ENCODE measurements at places on chromosomes 4 and X.

DNA sequence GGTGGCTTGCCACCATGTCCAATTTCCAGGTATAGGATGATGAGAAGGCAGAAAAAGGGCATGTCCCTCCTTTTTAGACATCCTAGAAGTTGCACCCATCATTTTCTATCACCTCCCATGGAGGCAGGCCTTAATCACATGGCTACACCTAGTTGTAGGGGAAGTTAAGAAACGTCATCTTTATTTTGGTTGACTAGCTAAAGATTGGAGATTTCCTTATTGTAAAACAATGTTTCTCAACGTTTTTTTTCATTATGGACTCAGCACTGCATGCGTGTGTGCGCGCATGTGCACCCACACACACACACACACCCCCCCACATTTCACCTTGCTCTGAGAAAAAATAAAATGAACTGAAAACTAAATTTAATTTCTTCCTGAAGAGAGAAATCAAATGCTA lies 2.0 kb upstream of the CXCL9 start:
- DNase-seq, result no peak

- DNase-seq, result no peak
These were observed 548.7 kb downstream of the GBA3 start for GRCh38 chr4:23241408-23241807.

DNA sequence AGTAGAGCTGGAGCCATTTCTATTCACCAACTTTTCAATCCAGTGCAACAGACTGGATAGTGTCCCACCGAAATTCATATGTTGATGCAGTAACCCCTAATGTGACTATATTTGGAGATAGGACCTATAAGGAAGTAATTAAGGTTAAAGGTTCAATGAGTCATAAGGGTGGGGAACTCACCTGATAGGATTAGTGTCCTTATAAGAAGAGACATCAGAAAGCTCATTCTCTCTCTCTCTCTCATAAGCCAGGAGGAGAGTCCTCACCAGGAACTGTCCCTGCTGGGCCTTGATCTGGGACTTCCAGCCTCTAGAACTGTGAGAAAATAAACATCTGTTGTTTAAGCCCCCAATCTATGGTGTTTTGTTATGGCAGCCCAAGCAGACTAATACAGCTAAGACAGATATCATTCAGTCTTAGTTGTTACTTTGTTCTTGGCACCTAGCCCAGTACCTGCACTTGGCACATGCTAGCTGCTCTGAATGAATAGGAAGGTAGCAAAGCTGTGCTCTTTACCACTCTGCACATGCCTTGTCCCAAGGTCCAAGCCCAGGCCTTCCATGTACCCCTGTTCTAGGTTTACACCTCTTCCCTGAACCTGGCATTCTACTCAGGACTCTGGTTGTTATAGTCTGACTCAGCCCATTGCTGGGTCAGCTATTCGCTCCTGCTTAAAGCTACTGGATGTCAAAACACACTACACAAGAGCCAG lies 19.2 kb upstream of the BRS3 start:
- DNase-seq, result no peak

DNA sequence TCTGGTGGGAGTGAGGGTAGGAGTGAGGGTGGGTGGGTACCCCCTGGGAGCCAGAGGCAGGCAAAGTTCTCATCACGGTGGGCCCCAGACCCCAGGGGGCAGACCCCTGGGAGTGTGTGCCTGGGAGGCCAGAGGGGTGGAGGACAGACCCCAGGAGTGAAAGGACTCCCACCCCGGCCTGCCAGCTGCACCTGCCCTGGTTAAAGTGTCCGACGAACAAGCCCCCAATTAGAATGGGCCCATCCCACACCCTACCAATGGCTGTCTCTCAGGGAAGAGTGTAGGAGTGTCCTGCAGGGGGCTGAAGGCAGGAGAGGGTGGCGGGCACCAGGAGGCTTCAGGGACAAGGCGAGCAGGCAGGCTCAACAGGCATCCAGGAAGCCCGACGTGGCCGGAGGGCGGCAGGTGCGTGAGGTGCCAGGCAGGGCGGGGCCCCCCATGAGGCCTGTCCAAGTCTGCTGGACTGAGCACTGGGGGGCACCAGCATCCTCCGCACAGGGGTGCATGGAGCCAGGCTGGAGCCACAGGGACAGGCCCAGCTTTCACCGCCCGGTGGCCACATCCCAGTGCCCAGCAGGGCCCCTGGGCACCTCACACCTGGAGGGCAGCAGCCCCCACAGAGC lies 8.7 kb downstream of the PDE6B start:
- DNase-seq, result no peak

DNA sequence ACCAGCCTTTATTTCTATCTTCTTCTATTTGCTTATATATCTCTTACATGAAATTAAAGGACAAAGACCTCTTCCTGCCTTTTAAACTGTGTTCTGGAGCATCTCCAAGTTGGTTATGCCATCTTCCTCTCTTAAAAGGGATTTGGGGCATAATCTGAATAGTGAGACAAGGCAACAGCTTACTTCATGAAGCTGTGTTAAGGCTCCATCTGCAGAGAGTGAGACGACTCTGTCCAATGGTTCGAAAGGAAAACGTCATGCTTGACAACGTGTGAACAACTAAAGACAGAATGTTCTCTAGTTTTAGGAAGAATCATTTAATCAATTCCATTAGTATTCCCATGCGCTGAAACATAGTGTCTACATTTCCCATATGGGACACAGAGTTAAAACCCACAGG lies 59.4 kb downstream of the GPM6A start:
- no peak for DNase-seq
